ENCODE measurements at places on chromosomes 2 and 18.

- peak; percentile 31 for DNase-seq
These were observed 51.0 kb downstream of the PRELID3A start for GRCh38 chr18:12458771-12459170.

- no peak for DNase-seq
These were observed 150.2 kb downstream of the NCKAP5 start for GRCh38 chr2:133418021-133418420.

- DNase-seq, result no peak
These were observed 75.0 kb upstream of the SLC1A4 start for GRCh38 chr2:64914247-64914646.

- DNase-seq, result no peak
These were observed 667.2 kb downstream of the ZEB2 start for GRCh38 chr2:143852759-143853158.

DNA sequence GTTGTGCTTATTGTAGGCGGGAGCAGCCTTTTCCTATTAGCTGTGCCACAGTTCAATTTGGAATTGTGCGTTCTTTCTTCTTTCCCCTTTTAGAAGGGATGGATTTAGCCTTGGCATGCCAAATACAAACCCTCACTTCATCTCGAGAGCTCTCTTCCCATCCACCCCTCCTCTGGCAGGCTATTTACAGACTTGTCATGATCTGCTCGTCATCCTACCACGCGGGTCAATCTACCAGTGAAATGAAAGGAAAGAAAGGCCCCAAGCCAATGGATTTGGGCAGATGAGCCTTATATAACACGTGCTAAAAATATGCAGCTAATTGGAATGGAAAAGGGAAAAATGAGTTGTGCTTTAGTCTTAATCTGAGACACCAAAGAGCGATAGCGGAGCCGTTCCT lies 277.5 kb downstream of the PRKCE start:
- no peak for DNase-seq

DNA sequence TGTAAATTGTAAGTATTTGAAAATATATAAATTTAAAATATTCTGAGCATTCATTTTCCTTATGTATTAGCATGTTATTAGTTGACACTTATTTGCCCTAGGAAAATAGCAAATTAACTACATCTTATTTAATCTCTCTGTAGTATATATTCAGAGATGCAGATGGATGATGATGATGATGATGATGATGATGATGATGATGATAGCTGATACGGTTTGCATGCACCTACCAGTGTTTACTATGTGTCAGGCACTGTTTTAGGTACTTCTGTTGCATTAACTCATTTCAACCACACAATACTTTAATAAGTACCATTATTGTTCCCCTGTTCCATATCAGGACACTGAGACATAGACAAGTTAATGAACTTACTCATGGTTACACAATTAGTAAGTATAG lies 191.4 kb upstream of the BOD1L2 start:
- DNase-seq, result no peak

GRCh38 chr18:14947482-14948162 lies 199.7 kb downstream of the ANKRD30B start:
- no peak for DNase-seq

- no peak for DNase-seq
These were observed 80.7 kb downstream of the LRATD1 start for GRCh38 chr2:14713248-14713647.

GRCh38 chr18:77016936-77017335 lies 115.6 kb downstream of the MBP start:
- DNase-seq, result peak; percentile 7

- DNase-seq, result no peak
These were observed 3.0 kb downstream of the METTL8 start for GRCh38 chr2:171430516-171431410.

DNA sequence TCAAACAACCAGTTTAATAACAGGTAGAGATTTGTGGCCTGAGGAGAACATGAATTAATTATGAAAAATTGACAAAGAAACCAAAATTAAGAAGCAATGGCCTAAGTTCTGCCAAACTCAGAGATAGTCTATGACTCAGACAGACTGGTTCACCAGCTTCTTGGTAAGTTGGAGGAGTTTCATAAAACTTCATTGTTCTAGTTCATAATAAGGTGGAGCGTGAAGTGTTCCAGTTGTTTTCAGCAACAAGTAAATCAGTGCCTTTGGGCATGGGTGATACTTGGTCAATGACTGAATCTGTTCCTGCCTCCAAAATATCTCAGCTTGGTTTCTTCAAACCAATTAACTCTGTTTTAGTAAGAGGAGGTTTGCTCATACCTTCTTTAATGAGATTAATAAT lies 40.0 kb downstream of the SLC40A1 start:
- DNase-seq, result no peak

DNA sequence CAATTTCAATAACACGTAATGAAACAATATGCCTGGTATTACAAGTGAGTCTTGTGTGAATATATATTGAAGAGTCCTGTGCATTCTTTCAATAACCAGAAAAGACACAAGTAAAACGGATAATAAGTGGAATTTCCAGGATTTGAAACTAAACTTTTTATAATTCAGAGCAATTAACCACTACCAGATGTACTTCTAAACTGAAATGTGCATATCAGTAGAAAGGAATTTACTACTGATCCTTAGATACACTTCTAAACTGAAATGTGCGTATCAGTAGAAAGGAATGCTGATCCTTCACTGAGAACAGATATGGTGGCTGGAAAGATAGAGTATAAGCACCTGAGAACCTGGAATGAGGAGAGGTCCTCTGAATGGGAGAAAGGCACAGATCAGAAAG lies 470.9 kb upstream of the SPHKAP start:
- no peak for DNase-seq

DNA sequence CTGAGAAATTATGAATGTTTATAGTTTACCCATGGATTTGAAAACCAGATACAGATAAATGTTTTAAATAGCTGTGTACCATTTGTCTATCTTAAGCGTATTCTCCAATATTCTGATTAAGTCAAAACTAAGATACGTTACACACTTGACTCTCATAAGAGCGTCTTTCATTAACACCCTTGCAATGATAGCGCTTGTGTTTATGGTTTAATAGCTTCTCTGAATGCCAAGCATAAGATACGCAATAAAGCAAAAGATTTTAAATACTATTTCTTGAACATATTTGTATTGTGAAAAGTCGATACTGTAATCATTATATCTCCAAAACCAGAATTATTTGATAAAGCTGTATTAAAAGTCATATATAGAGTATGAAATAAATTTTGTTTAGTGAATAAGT lies 3.0 kb downstream of the CALCRL start:
- DNase-seq, result peak; percentile 58

- no peak for DNase-seq
These were observed 219.0 kb downstream of the ANAPC1 start for GRCh38 chr2:111665011-111665410.

DNA sequence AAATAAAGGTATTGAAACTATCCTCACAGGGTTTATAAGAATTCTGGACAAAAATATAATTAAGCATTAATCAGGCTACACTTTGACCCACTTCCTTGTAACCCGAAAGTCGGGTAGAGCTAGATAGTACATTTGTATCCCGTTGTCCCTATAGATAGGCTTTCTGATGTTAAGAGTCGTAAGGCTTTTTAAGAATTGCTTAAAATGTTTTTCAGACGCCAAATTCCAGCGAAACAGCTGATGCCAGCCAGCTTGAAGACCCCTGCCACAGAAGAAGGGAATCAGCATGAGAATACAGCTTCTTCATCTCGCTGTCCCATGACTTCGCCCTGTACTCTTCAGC lies 962 bp upstream of the GPR155 start:
- no peak for DNase-seq

DNA sequence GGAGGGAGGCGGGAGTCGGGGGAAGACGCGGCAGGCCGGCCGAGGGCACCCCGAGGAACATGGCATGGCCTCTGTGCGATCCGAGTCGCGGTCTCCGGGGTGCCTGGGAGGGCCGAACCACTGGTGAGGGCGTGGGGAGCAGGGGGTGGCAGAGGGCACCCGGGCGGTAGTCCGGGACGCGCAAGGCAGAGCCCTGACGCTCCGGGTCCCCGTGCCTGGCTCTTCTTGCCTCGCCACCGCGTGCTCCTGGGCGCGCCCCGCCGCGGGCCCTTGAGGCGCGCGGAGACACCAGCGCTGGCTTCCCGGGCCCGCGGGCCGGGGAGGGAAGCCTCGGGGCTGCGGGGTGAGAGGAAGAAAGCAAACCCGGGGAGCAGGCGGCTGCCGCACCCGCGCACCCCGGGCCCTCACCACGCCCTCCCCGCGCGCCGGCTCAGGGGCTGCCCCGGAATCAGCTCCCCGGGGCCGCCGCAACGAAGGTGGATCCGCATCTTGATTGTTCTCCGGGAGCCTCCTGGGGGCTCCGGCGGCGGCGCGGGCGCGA lies 4.3 kb downstream of the SOX11 start:
- no peak for DNase-seq

DNA sequence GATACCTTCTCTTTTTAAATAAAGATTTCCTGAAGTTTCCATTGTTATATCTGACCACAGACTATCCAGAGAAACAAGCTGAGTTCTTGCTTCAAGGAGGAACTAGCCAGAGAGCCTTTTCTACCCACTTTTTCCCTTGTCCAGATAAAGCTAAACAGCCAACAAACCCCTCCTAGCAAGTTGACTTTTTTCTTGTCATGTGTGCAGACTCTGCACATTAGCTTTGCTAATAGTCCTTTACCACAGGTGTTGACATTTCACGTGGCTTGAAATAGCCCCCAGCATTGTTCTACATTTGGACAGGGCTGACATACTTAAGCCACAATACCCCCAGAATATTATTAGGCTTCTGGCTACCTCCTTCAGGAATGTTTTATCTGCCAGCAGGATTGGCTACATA lies 40.7 kb downstream of the PCBP1 start:
- no peak for DNase-seq

All from dermis blood vessel endothelial cell (primary cell).